Small intestine (tissue), 16 donors: ENCODE measurements at places on chromosomes 4 and X.
A peak's percentile ranks its signal among the peaks of the same experiment; 100 is the strongest.

DNA sequence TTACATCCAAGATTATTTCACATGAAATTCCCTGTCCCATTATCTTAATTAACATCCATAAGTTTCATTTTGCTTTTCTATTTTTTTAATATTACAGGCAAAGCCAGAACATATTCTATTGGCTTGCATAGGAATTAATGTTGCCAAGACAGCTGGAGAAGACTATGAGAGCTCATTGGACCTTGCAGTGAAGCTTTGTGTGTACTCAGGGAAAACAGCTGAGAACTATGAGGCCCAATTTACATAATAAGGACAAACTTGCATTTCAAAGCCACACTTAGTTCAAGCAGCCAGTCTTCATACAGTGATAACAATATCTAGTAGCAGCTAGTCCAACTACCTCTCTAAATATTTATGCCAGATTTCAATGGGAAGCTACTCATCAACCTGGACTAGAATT, 134.4 kb downstream of the DDX53 start:
- no peak for DNase-seq

DNA sequence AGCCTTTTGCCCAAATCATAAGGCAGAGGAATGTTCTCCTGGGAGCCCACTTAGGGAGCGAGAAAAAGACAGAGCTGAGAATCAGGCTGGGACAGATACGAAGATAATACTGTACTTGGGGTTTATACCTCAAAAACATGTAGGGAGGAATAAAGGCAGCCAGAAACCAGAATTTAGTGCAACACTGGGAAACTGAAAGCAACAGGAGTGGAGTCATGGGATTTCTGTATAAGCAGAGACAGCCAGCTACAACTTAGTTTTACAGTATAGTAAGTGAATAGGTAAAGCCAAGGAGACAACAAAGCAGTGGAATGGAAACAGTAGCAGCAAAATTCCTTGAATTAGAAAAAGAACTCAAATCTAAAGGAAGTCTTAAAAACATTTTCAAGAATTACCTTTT, 413.2 kb downstream of the FAT4 start:
- DNase-seq = no peak

GRCh38 chrX:121802881-121803412, 755.5 kb downstream of the GLUD2 start:
- DNase-seq = no peak

GRCh38 chr4:1279253-1279652, 10.4 kb upstream of the MAEA start:
- no peak for DNase-seq

GRCh38 chr4:52588771-52589591, 70.1 kb downstream of the USP46 start:
- DNase-seq = peak; percentile 2

- no peak for DNase-seq
These were observed 105.9 kb downstream of the FBXO8 start for GRCh38 chr4:174177536-174177935.
